Bone marrow (tissue), 2 donors: ENCODE measurements at places on chromosomes 3 and 15.

GRCh38 chr3:43191116-43191515, 85.2 kb upstream of the POMGNT2 start:
- DNase-seq = no peak

DNA sequence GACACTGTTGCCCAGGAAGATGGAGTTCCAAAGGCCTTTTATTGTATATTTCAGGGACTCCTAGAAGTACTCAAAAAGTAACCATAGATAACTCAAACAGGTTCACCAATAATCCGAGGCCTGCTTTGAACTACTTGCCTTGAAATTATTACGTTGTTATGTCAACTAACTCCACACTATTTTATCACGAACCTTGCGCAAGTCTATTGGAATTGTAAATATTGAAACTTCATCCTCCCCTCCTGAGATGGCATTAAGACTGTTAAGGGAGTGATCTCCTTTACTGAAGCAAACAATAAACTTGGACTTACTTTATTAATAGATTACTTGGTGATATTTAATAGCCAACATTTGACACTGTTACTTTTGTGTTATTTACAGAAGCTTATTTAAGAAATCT, 199.6 kb upstream of the GADL1 start:
- DNase-seq = no peak

DNA sequence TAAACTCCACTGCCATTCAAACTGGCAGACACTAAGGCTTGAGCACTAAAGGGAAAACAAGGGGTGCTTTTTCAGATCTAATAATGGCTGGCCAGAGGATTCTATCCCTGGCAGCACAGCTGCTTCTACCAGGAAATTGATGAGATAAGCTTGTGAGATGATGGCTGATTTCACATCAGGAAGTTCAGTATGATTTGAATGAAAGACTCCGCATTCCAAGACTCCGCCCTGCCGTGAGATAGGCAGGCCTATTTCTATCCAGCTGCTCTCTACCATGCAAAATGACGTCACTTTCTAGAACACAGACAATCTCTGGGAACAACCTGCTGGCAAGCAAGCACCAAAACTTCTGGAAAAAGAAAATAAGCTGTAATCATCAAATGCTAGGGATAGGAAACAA, 171.8 kb downstream of the WDR76 start:
- no peak for DNase-seq

DNA sequence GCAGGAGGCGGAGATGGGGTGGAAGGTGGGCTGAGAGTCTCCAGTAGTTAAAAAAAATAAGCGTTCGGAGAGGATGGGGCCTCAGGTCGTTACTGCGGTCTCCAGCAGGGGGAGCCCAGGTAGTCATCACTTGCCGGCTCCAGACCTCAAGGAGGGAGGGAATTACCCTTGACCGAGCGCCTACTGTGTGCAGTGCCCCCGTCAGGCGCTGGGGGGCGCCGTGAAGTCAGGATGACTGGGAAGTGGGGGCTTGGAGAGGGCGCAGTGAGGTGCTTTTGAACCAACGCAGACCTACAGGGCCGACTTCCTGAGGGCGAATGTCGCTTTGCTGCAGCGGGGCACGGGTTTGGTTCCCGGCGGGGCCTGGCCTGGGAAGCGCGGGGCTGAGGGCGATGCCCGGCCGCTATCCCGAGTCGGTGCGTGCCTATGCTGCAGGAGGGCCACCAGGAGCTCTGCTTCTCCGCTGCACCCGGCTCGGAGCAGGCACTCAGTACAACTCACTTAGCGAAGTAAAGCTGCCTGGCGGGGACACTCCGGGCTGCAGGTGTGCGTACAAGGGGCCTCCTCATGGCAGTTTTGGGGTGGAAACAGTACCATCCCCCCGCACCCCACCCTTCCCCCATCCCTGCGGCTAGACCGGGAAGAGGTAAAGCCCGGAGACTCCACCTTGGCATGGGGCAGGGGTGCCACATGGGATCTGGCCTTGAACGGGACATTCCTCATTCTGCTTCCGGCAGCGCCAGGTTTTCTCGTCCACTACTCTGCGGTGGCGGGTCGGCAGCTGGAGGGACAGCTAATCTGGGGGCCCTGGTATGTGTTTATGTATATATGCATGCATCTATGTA, 79.8 kb downstream of the RHCG start:
- peak; percentile 23 for DNase-seq

DNA sequence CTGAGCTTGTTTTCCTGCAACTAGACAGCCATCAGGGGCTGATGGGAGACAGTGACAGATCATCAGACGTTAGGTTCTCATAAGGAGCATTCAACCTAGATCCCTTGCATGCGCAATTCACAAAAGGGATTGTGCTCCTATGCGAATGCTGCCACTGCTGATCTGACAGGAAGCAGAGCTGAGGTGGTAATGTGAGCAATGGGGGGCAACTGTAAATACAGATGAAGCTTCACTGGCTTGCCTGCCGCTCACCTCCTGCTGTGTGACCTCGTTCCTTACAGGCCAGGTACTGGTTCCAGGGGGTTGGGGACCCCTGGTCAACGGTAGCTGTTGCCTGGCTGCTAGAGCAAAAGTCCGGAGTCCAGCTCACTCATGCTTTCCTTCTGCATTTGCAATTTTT, 26.4 kb upstream of the KCNAB1 start:
- DNase-seq = no peak

GRCh38 chr3:172152874-172153273, 113.5 kb downstream of the FNDC3B start:
- DNase-seq = no peak

- no peak for DNase-seq
Measured at GRCh38 chr3:100776746-100777145, 67.5 kb downstream of the TFG start.

DNA sequence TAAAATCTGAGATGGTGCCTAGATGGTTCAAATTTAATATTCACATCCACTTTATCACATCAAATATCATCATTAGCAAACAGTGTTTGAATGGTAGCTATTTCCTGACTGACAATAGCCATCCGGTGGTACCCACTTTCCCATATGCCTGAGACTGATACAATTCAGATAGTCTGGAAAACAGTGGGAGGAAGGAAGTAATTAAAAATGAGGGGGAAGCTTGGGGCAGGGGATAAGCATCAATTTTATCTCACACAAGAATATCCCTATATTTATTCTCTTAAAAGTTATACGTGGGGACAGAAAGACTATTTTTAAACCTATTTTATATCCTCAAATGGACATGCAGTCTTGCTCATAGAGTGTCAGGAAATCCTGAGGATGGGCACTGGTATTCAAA, 122.5 kb upstream of the GAP43 start:
- DNase-seq = no peak

DNA sequence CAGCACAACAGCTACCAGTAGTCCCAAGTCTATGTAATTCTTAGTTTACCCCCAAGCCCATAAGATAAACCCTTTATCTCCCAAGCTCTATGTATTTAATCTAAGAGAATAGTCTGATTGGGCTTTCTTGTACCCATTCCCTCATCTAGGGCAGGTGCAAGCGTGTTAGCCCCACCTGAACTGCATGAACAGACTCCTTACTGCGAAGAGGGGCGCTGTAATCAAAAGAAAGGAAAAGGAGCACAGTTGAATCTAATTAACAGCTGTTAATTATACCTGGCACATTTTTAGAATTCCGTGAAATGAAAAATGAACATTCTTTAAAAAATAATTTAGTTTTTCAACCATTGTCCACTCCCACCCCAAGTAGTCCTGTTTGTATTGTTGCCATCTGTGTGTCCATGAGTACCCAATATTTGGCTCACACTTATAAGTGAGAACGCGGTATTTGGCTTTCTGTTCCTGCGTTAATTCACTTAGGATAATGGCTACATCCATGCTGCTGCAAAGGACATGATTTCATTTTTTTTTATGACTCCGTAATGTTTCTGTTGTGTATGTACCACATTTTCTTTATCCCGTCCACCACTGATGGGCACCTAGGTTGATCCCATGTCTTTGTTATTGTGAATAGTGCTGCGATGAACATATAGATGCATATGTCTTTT, 26.5 kb upstream of the NEDD4 start:
- no peak for DNase-seq

GRCh38 chr3:64556046-64556445, 131.8 kb downstream of the ADAMTS9 start:
- DNase-seq = no peak

GRCh38 chr3:13769422-13769821, 110.4 kb downstream of the WNT7A start:
- DNase-seq = no peak

DNA sequence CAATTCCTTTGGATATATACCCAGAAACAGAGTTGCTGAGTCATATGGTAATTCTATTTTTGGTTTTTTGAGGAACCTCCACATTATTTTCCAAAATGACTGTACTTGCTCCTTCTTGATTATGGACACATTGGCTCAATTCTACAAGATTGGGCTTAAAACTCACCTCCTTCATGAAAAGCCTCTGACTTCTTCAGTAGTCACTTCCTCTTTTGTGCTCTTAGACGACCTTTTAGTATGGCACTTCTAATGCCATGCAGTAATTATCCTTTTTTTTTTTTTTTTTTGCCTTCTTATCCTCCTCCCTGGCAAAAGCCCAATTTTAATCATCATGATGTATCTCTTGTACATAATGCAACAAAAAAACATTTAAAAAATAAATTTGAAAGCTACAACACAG, 33.0 kb upstream of the ABHD17C start:
- no peak for DNase-seq

GRCh38 chr3:151206201-151206600, 3.2 kb upstream of the GPR171 start:
- no peak for DNase-seq

- DNase-seq = no peak
Measured at GRCh38 chr3:143502081-143502480, 346.2 kb downstream of the SLC9A9 start.

DNA sequence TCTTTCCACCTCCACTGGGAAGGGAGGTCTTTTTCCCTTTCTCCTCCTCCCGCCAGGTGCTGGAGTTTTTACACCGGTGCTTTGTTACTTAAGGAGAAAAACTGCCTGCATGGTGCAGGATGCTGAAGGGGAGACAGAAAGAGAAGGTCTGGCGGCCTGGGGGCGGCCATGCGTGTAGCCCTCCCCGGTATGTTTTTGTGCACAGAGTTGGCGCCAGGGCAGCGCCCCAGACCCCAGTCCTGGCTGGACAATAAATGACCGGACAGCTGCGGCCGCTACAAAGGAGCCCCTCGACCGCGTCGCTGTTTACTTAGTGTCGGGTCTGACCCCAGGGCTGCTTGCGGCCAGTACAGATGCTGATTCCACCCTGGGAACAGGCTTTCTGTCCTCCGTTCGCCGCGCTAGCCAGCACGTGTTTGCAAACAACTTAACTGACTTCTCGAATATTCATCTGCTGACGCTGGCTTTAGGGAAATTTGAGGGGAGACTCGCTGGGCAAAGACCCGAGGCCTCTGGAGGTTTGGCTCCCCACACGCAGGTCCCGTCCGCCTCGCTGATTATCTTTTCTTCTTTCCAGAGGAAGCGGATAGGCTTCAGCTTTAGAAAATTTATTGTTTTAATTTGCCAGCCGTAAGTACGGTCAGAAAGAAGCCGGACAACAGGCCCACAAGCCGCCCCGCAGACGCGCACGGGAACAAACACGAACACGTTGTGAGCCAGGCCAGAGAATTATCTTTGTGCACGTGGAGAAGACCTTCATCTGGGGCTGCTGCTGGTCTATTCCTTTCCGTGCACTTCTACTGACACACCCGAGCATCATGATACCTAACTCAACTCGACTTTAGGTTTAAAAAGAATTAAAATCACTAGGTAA, 46.9 kb downstream of the ZIC4 start:
- DNase-seq = no peak

GRCh38 chr3:192750201-192750600, 22.9 kb upstream of the FGF12 start:
- no peak for DNase-seq

- peak; percentile 47 for DNase-seq
Measured at GRCh38 chr15:66411190-66411589, 24.5 kb downstream of the MAP2K1 start.

- DNase-seq = no peak
Measured at GRCh38 chr3:120908795-120909601, 993 bp downstream of the STXBP5L start.

DNA sequence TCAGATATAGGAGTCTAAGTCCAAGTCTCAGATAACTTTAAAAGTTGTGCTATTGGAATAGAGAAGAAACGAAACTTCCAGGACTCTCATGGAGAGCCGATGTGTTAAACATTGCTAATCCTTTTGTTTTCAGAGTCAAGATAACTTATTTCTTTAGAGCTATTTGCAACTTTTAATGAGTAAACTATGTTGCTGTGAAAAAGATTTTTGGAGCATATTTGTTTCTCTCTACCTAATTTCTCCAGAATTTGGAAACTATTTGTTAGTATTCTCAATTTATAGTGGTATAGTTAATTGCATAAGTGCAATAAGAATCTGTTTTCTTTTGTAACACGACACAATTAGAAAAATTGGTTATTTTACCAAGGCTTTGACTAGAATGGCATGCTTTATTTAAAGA, 588.9 kb downstream of the NTRK3 start:
- DNase-seq = no peak

- DNase-seq = no peak
Measured at GRCh38 chr3:73622091-73622805, 2.5 kb downstream of the PDZRN3 start.

DNA sequence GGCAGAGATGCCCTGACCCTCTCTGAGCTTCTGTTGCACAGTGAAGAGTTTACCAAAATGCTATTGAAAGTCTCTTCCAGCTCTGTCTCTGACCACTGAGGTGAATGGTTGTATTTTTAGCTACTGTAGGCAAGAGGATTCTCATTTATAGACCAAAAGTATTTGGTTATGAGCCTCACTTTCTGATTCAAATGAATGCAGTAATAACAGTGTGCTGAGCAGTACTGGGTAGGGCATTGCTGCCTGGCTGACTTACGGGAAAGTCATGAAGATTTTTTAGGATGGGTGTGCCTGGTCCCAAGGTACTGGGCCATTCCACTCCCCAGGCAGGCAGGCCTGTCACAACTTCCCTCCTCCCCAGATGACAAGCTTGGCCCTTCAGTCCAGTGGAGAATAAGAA, 15.5 kb downstream of the PLA1A start:
- no peak for DNase-seq

- DNase-seq = no peak
Measured at GRCh38 chr3:33807191-33807590, 8.8 kb downstream of the PDCD6IP start.

- DNase-seq = no peak
Measured at GRCh38 chr3:195385526-195385925, 57.3 kb downstream of the ACAP2 start.

DNA sequence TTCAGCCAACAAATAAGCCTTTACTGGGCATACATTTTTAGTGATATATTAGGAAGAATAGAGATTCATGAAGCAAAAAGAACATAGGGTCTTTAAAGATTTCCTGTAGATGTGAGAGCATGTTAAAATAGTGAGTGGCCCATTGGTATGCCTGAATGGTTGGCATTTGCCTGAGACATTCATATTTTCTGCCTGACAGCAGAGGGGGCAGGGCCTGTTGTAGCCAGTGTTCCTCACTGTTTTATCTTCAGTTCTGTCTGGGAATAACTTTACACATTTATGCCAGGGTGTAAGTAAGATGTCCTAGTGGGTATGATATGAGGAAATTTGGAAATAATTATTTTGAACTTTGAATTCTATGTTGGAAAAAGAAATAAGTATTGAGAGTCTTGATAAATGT, 704.7 kb upstream of the ARPP21 start:
- no peak for DNase-seq

- no peak for DNase-seq
Measured at GRCh38 chr15:78673476-78673875, 32.5 kb upstream of the CHRNB4 start.
